ENCODE measurements at places on chromosomes 3 and 15.
A peak's percentile ranks its signal among the peaks of the same experiment; 100 is the strongest.

GRCh38 chr15:49823987-49824774 is 203.3 kb downstream of the DTWD1 start:
- DNase-seq: no peak

- DNase-seq: peak; percentile 10
Observed at GRCh38 chr3:113948015-113948917, 453 bp downstream of the ZDHHC23 start.

DNA sequence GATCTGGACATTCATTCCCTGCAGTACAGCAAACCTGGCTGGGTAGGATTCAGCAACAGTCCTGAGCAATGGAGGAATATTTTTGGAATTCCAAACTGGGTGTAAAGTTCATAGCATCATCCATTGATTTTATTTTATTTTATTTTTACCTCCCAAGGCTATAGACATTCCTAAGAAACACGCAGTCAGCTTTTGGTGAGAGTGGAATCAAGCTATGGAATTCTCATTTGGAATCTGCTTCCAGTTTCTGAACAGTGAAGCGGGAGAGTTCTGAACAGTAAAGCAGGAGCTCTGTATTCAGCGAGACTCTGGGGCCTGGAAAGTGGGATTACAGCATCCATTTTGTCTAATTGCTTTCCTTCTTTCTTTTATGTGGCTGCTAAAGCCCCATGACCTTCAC is 1.4 kb upstream of the PDZRN3 start:
- no peak for DNase-seq

- no peak for DNase-seq
Observed at GRCh38 chr3:173912126-173912525, 514.6 kb downstream of the NLGN1 start.

- no peak for DNase-seq
Observed at GRCh38 chr3:141412087-141412935, 44.0 kb downstream of the ZBTB38 start.

- no peak for DNase-seq
Observed at GRCh38 chr3:37653466-37653865, 208.2 kb upstream of the CTDSPL start.

- no peak for DNase-seq
Observed at GRCh38 chr3:23904545-23904944, 12.2 kb downstream of the NKIRAS1 start.

GRCh38 chr3:38150780-38151528 is 12.5 kb downstream of the MYD88 start:
- DNase-seq: no peak

DNA sequence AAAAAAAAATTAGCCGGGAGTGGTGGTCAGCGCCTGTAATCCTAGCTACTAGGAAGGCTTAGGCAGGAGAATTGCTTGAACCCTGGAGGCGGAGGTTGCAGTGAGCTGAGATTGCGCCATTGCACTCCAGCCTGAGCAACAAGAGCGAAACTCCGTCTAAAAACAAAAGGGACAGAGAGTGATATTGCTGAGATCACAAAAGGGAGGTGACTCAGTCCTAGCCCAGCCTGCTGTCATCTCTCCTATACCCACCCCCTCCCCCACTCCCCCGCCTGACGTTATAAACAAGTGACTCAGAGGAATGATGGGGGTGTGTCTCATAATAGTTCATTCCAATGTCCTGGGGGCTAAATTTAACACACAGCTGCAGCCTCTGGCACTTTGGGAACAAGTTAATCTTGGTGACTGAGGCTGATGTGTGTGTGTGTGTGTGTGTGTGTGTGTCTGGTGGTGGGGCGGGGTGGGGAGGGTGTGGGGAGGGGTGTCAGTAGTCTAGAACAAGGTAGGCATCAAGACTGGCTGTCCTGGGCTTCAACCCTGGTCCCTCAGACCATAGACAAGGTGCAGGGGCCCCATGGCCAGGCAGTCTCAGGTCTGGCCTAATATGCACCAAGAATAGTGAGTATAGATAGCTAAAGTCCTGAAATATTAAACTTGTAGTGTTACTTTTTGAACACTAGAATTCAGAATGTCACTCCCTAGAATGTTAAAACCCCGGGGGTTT is 1.3 kb upstream of the KLHL40 start:
- DNase-seq: peak; percentile 86

GRCh38 chr3:36941658-36942057 is 3.2 kb downstream of the TRANK1 start:
- no peak for DNase-seq

DNA sequence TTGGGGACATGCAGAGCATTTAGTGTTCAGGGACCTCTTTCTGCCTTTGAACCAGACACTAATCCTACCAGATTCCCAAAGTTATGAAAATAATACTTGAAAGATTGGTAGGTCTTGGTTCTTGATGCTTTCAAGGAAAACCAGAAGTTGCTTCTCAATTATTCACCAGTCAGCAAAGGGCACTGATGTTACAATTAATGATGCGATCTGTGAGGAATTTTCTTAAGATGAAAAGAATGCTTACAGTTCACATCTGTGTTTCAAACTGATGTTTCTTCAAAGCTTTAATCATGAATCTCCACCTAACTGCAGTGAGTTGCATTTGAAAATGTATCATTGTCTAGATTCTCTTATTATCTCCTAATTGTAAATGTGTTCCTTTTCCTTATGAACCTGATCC is 161.0 kb downstream of the NAALADL2 start:
- no peak for DNase-seq

- no peak for DNase-seq
Observed at GRCh38 chr15:58331560-58331912, 100.3 kb upstream of the LIPC start.

DNA sequence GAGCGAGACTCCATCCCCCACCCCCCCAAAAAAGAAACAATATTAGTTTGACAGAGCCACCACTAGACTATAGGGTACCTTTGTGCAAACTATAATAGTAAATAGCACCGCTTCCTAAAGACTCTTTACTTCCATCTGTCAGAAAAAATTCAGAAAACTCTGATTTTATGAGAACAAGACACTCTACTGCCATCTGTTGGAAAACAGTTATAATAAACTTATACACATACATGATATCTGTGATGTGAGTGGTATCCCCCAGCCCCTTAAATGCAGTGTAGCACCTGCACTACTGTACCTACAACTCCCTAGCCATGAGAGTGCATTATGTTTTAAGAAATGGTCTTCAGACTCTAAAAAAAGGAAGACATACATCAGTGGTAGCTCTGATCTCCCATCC is 47.1 kb upstream of the CTDSPL start:
- DNase-seq: no peak

DNA sequence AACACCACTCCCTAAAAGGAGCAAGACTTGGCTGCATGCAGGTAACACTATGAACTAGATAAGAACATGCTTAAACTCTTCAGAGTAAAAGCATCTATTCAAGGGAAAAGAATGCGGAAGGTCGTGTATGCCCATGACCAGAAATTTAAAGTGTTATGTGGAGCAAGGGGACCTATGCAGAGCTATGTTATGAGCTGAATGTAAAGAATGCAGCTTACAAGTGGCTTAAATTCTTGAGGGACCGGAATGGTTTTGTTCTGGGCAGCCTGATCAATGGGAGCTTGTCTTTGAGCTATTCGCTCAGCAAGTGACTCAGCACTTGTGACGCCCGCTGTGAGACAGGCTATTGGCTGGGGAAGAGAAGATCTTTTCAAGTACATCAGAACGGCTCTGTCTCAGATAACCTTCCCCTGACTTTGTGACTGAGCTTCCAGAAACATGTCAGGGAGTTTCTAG is 367.5 kb upstream of the THBS1 start:
- DNase-seq: peak; percentile 96

GRCh38 chr15:52488830-52489229 is 39.9 kb downstream of the MYO5A start:
- DNase-seq: no peak

GRCh38 chr15:68252925-68253534 is 23.5 kb upstream of the CLN6 start:
- peak; percentile 68 for DNase-seq

DNA sequence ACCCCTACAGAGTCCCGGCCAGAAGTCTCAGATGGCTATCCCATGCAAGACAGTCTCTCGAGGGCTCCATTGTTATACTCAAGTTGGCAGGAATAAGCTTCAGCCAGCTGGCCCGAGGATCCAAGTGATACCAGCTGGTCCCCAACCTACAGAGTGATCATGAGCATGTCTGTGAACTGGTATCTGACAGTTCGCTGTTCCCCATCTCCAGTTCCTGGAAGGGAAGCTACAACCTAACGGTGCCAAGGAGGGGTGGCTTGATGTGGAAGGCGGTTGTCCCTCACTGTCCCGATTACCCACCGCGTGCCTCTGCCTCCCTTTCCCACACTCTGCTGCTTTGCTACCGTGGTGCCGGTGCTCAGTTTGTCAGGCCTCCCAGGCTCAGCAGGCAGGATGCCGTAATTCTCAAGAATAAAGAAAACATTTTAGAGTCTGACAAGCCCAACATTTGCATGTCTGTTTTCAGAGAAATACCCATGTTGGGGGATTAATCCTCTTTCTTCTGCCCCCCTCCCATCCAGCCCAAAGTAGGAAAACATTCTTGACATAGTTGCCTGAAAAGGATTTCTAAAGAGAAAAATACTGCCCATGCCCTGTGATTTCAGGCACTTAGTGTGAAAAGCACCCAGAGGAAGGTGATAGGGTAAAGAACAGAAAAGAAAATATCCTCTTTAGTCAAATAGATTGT is 49.4 kb upstream of the HES1 start:
- DNase-seq: no peak

DNA sequence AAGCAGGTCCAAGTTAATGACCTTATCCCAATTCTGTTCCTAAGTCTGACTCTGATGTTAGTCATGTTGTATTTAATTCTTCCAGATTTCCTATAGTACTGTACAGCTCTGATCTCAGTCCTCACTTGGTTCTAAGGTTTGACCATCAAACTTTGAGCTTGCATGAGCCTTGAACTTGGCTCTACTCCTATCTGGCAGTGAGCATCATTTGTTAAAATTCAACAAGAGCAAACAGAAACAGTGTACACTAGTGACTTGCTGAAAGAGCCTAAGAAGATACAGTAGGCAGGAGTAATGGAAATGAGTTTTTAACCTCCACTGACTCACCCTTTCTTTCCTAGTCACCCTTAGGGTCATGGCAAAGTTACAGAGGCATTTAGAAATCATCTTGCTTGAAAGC is 451.1 kb upstream of the TPRG1 start:
- DNase-seq: peak; percentile 71

DNA sequence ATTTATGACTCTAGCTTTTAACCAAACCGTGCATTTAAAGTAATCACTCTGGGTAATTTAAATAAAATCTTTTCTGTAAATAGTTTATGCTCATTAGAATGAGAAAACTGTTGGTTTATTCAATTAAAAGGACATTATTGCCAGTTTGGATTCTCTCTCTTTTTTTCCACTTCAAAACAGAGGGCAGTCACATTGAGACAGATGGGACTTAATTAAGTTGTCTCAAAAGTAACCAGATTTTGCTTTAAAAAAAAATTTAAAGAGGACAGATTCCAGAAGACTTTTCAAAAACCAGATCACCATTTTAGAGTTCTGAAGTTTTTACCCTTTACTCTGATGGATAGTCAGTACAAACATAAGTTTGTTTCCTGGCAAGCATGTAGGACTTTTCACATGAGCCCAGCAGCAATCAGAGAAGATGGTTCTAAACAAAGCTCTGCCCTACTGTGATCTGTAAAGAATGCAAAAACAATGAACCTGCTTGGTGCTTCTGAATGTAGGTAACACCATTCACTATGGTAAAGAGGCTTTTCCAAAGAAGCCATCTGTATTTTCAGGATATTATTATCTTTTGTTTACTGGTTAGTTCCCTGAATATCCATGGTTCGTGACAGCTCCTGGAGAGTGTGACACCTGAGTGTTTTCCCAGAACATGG is 136.2 kb downstream of the LRTM1 start:
- DNase-seq: no peak

DNA sequence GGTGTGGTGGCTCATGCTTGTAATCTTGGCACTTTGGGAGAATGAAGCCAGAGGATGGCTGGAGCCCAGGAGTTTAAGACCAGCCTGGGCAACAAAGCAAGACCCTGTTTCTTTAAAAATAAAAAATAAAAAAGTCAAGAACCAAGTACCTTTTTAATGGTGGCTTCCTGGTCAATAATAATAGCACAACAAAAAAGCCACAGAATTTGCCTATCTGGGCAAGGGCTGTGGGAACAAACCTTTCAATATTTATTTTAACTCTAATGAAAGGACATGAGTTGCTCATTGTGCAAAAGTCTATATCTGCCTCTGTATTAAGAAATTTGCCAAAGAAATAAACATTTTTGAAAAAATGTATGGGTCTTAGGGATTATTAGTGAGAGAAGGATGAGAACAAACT is 2.1 kb downstream of the ZNF609 start:
- no peak for DNase-seq
